ENCODE measurements at places on chromosomes 2 and 18.

DNA sequence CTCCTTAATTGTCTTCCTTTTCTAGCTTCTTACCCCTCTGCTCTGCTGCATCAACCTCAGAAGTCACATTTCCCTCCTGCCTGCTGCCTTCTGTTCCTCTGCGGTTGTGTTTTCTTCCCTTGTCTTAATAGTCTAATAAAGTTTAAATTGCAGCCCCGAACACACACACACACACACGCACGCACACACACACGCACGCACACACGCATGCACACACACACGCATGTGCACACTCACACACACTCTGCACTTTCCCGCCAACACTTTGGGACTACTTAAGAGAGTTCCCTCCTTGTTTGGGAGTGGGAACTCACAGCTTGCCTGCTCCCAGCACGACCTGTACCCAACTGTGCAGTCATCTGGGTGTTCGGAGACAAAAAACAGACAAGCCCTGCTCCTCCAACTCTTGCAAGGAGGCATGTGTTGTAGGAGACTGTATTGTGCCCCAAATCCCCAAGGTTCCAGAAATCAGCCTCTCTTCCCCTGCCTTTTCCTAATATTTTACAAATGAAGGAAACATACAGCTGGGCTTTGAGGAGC, 99.1 kb downstream of the SETBP1 start:
- no peak for DNase-seq

DNA sequence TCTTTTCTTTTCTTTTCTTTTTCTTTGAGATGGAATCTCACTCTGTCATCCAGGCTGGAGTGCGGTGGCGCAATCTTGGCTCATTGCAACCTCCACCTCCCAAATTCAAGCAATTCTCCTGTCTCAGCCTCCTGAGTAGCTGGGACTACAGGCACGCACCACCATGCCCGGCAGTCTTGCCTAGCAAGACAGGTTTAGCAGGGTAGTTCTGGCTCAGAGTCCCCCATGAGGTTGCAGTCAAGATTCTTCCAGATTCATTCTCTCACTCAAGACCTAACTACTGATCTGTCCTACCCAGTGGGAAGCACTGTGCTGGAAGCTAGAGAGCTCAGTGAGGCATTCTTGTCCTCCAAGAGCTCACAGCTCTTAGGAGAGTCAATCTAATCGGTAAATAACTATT, 17.6 kb upstream of the ZAP70 start:
- DNase-seq: no peak

DNA sequence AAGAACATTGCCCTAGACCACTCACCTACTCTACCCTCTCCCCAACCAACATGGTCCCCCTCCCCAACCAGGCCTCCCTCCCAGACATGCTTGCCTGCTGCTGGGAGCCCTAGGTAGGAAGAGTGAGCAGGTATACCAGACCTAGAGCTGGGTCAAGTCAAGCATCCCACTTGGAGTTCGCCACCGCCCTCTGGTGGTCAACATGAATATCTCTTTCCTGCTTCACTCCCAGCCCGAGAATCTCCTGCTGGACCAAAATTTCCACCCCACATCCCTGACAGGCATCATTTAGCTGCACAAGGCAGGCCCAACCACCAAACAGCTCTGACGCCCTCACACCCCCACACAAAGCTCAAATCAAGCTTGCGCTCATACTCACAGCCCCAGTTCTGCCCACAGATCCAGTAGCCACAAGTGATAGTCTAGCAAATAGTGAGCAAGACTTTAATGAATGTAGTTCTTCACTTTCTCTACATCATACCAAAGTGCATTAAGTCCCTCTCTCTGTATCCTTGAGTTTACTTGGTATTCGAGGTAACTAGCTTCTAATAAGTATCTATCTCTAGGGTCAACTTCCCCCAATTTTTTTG, 116.0 kb downstream of the TNS1 start:
- DNase-seq: peak; percentile 86

DNA sequence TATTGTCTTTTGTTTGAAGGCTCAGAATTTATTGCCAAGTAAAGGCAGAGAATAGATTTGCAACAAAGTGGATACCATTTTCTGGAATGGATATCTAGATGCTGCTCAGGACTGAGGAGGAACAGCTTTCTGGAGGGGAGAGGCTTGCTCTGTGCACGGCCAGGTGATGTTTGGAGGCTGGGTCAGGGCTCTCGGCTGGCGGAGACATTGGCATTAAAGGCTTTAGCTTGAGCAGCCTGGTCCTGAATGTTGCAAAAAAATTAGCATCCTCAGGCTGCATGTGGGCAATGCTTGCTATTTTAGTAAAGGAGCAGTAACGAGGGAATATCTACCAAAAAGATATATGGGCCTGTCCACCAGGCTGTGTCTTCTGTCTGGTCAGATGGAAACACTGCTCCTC, 20.4 kb downstream of the RNF144A start:
- DNase-seq: no peak

- DNase-seq: no peak
Measured at GRCh38 chr2:169065864-169066517, 3.4 kb upstream of the DHRS9 start.

- no peak for DNase-seq
Measured at GRCh38 chr18:35572644-35573043, 8.9 kb upstream of the GALNT1 start.

DNA sequence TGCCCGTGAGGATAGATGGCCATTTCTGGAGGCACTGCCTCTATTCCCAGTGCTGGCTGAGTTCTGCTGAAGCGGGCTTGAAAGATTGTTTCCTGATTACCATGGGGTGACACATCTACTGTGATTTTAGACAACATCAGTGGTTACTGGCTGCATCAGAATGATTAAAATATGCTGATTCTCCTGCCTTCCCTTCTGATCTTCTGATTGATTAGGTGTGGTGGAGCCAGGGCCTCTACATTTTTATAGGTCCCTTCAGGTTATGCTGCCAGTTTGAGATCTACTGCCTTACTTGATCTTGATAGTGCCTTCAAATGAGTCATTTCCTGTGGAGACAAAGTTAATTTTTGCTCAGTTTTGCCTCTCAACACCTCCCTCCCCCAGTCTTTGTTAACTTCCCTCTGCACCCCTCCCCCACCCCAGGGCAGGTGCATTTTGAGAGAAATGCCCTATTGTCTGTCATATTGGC, 31.6 kb upstream of the SNORC start:
- peak; percentile 69 for DNase-seq

GRCh38 chr2:196263181-196263747, 91.9 kb upstream of the STK17B start:
- DNase-seq: no peak

DNA sequence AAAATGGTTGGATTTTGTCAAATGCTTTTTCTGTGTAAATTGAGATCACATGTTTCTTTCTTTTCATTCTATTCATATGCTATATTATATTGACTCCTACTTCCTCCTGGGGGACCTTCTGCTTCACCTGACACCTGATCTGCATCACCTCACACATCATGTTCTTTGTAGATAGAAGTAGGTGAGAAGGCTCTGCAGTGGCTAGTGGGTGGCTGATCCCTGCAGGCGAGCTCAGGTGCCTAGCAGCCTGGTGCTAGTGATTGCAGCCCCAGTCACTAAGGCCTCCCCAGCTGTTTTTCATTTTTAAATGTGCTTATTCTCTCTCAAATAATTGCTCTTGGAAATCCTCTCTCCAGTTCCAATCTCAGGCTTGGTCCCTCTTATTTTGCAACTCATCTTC, 33.6 kb downstream of the MC4R start:
- DNase-seq: peak; percentile 40

- peak; percentile 8 for DNase-seq
Measured at GRCh38 chr2:68588589-68588988, 54.8 kb upstream of the PROKR1 start.

GRCh38 chr2:190791976-190792575, 88.5 kb upstream of the GLS start:
- DNase-seq: no peak

- peak; percentile 58 for DNase-seq
Measured at GRCh38 chr18:62611453-62612288, 88.8 kb downstream of the ZCCHC2 start.

- DNase-seq: peak; percentile 68
Measured at GRCh38 chr2:68318914-68319397, 793 bp downstream of the CNRIP1 start.

- no peak for DNase-seq
Measured at GRCh38 chr2:235092433-235093223, 140.8 kb downstream of the SH3BP4 start.

DNA sequence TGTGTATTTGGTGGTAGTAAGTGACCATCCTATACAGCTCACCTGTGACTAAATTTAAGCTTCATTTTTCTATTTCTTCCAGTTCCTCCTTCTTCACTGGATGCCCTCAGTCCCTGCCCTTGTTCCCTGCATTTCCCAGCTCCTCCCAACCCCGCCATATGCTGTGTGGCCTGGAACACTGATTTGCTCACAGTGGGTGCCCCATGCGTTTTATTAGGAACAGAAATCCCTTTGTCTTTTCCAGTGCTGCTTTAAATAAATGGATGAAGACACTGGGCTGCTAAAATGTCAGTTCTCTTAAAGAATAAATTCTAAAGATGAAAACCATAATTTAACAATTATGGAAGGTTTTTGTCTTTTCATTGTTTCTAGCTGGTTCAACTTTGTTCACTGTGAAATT, 477.3 kb downstream of the DCDC2C start:
- DNase-seq: no peak

GRCh38 chr2:20291106-20291564, 59.5 kb downstream of the PUM2 start:
- peak; percentile 74 for DNase-seq

DNA sequence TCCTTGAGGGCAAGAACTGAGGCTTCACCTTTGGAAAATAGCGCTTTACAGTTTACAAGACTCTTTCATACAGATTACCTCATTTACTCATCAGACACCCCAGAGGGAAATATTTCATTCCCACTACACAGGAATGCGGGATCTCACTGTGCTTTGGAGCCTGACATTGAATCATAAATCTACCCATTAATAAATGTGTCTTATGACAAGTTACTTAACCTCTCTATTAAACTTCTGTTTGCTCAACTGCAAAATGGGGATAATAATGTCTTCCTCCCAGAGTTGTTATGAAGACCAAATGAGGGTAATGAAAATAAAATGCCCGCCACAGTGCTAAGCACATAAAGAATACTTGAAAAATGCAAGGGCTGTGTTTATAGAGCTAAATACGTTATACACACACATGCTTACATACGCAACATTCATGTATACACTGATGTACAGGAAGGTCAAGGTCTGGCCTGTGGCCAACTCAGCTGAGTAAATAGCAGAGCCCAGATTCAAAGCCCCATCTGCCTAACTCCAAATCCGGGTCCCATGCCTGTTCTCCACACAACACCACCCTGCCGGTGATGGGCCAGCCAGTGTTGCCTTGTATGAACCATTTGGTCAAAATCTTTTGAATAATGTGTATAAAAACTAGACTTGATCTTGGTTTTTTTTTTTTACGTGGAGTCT, 77.8 kb upstream of the STPG4 start:
- peak; percentile 92 for DNase-seq

- no peak for DNase-seq
Measured at GRCh38 chr2:231640241-231640640, 47.6 kb downstream of the TEX44 start.

- DNase-seq: no peak
Measured at GRCh38 chr2:237556773-237557632, 9.4 kb upstream of the PRLH start.

DNA sequence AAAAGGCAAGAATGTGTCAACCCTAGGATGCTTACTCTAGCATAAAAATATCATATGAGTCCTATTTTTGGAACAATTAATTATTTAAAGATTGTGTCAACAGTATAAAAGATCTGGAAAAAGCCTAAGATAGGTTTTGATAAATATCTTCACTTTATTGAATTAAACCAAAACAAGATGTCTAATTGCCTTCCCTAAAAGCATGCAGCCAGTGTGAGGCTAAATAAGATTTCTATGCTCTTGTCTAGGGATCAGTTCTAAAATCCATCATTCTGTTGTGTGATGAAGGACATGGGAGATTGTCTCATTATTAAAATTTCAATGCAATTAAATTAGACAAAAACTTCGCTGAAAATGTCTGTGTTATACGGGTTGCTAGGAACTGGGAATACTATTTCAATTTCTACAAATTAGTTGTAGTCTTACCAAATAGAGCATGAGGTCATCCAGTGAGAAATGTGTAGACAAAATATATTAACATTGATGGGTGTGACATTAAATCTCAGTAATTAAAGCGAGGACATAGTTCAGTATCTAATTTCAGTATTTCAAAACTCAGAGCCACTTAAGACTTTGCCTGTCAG, 535.6 kb upstream of the FSIP2 start:
- DNase-seq: no peak

GRCh38 chr2:222903234-222904220, 42.7 kb downstream of the ACSL3 start:
- peak; percentile 79 for DNase-seq

- DNase-seq: peak; percentile 36
Measured at GRCh38 chr2:105611811-105612424, 132.8 kb upstream of the NCK2 start.

GRCh38 chr2:64784168-64785061, 130.7 kb upstream of the SERTAD2 start:
- no peak for DNase-seq

DNA sequence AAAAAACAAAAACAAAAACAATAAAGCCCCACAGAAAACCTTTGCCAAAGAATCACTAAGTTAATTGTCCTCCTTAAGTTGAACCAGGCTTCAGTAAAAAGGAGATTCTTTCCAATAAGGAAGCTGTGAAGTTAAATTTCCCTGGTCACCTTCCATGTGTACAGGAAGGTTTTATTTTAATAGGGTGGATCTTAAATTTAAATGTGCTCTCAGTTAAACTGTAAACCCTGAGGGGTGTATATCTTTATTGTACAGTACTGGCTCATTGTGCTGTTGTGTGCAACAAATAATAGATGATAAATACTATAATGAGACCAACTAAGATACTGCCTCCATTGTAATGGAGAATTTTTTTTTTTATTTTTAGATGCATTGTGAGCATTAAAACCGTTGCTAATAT, 97.1 kb downstream of the NYAP2 start:
- no peak for DNase-seq

DNA sequence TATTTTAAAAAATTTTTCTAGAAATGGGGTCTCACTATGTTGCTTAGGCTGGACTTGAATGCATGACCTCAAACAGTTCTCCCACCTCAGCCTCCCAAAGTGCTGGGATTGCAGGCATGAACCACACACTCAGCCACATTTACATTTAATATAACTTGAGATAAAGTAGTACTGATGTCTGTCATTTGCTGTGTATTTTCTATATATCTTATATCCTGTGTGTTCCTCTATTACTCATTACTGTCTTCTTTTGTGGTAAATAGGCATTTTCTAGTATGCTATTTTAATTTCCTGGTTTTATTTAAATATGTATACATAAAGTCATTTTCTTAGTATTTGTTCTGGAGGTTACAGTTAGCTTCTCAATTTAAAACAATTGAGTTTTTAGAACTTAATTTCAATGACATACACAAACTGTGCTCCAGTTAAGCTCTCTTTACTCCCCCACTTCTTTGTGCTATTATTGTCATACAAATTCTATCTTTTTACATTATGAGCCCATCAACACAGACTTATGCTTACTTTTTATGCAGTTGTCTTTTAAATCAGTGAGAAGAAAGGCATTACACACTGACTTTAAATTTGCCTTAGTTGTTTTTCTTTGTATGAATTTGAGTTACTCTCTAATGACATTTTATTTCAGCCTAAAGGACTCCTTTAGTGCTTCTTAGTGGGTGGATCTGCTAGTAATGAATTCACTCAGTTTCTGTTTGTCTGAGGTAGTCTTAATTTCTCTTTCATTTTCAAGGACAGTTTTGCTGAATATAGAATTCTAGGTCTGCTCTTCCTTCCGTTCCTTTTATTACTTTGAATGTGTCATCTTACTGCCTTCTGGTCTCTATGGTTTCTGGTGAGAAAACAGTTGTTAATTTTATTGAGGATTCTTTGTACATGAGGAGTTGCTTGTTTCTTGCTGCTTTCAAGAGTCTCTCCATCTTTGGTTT, 6.2 kb upstream of the INPP4A start:
- no peak for DNase-seq

All from DMS53 (cell line).